BJ (cell line): ENCODE measurements at places on chromosomes 3 and 15.

DNA sequence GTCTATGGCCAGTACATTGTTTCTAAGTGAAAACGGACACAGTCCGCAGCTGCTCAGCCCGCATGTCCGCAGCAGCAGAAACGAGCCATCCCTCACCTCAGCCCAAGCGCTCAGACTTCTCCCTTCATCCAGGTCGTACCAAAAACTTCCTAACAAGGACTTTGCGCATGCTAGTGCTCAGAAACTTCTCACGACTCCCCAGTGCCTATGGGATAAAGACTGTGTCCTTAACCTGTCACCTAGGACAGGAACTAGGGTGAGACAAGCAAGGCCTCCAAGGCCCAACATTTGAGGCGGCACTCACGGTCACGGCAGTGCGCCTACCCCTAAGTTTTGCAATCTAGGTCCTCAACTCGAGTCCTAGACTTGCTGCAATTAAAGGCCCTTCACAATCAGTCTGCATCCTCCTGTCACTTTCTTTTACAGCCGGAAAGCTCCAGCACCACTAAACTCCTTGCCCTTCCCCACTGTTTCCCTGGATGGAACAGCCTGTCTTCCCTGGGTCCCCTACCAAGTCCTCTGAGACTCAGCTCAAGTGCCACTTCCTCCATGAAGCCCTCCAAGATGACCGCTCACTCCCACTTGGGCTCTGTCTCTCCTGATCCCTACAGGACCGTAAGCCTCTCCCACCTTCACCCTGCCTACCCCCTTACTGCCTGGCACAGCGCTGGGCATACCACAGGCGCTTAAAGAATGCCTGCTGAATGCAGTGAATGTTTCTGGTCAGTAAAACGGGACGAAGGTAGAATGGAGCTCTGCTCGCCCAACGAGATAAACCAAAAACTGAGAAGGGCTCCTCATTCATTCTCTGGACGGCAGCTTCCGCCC is 1.2 kb downstream of the CLN6 start:
- no peak for DNase-seq

GRCh38 chr3:186746008-186746407 is 28.8 kb downstream of the KNG1 start:
- DNase-seq = peak; percentile 46

DNA sequence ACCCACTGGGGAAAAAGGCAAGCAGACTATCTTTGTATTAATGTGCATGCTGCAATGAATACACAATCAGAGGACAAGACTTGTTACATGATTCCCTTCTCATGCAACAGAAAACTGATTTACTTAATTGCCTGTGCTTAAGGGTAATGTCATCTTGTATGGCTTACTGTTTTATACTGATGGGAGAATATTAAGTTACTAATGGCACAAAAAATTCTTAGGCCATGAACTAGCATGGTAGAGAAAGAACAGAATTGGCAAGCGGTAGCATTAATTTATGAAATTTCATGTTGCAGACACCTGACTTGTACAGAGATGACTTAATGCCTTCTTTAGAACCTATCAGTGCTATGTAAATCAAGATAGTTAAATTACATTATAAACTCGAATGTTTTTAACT is 282.3 kb downstream of the CNTN3 start:
- DNase-seq = no peak

- DNase-seq = no peak
Measured at GRCh38 chr3:12154151-12154550, 4.6 kb downstream of the TIMP4 start.

- DNase-seq = no peak
Measured at GRCh38 chr15:34708422-34708821, 46.4 kb downstream of the GJD2 start.

DNA sequence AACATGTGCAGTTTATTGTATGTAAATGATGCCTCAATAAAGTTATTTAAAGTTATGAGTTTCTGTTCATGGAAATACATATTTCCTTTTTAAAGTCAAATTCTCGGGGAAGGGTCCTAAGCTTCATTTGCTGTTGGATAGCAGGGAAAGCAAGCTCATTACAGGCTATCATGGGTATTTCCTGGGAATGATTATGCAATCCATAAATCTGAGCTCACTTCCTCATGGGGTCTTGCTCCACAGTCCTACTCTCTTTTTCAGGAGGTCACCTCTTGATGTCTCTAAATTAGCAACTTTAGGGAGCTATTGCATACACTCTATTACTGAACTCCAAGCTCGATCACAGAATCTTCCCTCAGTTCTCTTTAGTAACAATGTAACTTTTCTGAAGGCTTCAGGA is 69.9 kb upstream of the TP63 start:
- DNase-seq = no peak

GRCh38 chr15:39889601-39890000 is 30.5 kb downstream of the GPR176 start:
- no peak for DNase-seq

GRCh38 chr3:187957582-187957981 is 196.4 kb upstream of the LPP start:
- no peak for DNase-seq

DNA sequence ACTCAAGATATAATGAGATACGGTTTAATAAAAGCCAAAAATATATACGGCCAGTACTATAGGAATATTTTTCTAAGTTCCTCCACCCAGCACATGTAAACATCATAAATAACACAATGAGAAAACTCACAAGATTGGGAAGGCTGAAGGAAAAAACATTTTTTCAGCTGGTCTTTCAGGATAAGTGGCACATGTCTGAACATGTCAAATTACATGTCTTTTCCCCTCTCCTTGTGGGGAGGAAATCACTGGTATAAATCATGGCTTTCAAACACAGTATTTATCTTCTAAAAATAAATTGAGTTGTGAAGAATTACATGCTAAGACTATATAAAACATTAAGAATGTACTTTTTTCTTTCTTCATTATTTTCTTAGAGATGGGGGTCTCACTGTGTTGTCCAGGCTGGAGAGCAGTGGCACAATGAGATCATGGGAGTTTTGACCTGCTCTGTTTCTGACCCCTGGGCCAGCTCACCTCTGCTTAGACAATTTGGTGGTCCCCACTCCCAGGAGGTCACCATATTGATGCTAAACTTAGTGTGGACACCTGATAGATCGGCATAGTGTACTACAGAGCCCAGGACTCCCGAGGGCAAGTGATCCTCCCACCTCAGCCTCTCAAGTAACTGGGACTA is 32.8 kb downstream of the ETV5 start:
- DNase-seq = no peak

- DNase-seq = no peak
Measured at GRCh38 chr3:125185805-125186204, 26.7 kb downstream of the SLC12A8 start.

- DNase-seq = no peak
Measured at GRCh38 chr3:5769825-5770224, 582.3 kb downstream of the EDEM1 start.

GRCh38 chr15:59751552-59752413 is 62.7 kb upstream of the BNIP2 start:
- no peak for DNase-seq

GRCh38 chr3:102174312-102174712 is 260.5 kb upstream of the ZPLD1 start:
- peak; percentile 70 for DNase-seq

DNA sequence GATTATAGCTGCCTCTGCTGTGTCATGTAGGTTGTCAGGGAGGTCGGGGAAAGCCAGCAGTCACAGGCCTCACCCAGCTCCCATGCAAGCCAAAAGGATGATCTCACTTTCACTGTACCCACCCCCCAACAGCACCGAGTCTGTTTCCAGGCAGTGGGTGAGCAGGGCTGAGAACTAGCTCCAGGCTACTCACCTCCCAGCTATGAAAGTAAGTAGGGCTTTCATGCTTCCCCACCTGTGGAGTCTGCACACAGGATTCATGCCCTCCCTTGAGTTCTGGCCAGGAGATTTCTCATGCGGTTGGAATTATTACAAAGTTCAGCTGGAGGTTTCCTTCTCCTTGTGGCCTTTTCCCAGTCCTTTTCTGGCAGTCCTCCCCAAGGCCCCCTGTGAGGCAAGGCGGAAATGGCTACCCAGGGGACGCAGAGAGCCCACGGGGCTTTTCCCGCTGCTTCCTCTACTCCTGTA is 356.2 kb downstream of the SV2B start:
- DNase-seq = no peak

DNA sequence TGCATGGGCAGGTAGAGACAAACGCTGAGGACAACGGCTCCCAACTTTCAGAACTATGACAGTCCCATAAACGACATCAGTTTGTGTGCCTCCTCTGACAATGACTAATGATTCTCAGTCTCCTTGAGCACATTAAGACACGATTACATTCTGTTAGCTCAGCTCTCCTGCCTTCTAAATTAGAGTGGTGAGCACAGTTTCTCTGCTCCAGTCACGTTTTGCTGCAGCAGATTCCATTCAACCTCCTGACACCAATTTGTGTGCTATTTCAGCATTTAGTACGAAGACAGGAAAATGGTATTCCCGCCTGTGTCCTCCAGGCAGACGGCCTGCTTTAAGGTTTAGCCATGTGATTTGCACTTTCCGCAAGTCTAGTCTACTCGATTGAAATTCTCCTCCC is 458.4 kb upstream of the CFAP20DC start:
- DNase-seq = no peak

DNA sequence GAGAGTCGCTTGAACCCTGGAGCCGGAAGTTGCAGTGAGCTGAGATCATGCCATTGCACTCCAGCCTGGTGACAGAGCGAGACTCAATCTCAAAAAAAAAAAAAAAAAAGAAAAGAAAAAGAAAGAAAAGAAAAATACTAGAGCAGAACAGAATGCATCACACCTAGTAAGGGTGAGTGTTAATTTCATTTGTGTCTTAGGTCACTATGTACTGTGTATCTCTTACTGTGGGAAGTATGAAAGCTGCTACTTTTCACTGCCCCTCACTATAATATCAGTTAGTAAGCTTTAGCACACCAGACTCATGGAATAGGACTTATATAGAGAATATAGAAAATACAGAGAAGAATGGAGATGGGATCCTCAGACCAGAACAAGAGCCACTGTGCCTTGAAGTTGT is 45.9 kb upstream of the RASA2 start:
- no peak for DNase-seq

- no peak for DNase-seq
Measured at GRCh38 chr3:58661836-58662420, 4.6 kb downstream of the FAM3D start.
